ENCODE measurements at places on chromosomes 2 and 18.

GRCh38 chr18:59196161-59196725 is 23.7 kb upstream of the GRP start:
- DNase-seq: no peak
- H3K27ac ChIP-seq: no peak overlapping the region
- H3K4me1 ChIP-seq: peaks cover 2% of the 10 kb centered on the region
- peaks cover 13% of the 10 kb centered on the region for H3K27me3 ChIP-seq
- H3K36me3 ChIP-seq: no peaks in the 10 kb centered on the region

DNA sequence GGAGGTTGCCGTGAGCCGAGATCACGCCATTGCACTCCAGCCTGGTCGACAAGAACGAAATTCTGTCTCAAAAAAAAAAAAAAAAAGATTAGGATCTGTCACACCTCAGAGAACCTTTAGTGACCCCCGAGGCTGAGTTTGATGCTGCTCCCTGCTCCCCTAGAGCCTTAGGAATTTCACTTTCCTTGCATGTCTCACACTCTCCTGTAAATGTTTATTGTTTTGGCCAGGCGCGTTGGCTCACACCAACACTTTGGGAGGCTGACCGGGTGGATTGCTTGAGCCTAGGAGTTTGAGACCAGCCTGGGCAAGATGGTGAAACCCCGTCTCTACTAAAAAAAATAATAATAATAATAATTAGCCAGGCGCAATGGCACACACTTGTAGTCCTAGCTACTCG is 31.5 kb downstream of the SRSF7 start:
- H3K27me3 ChIP-seq: no peaks in the 10 kb centered on the region
- H3K27ac ChIP-seq: no peak overlapping the region
- no peak for DNase-seq
- no peak overlapping the region for H3K4me3 ChIP-seq
- H3K4me1 ChIP-seq: peaks cover 8% of the 10 kb centered on the region

- H3K4me1 ChIP-seq: no peaks in the 10 kb centered on the region
- DNase-seq: no peak
- no peak overlapping the region for H3K4me3 ChIP-seq
- no peak overlapping the region for H3K27ac ChIP-seq
These were observed 18.6 kb downstream of the ARL4C start for GRCh38 chr2:234478121-234478858.

- no peak overlapping the region for H3K4me3 ChIP-seq
- no peak overlapping the region for H3K27ac ChIP-seq
- H3K4me1 ChIP-seq: peaks cover 33% of the 10 kb centered on the region
- no peaks in the 10 kb centered on the region for H3K27me3 ChIP-seq
These were observed 67.9 kb upstream of the ST3GAL5 start for GRCh38 chr2:85956646-85957039.

DNA sequence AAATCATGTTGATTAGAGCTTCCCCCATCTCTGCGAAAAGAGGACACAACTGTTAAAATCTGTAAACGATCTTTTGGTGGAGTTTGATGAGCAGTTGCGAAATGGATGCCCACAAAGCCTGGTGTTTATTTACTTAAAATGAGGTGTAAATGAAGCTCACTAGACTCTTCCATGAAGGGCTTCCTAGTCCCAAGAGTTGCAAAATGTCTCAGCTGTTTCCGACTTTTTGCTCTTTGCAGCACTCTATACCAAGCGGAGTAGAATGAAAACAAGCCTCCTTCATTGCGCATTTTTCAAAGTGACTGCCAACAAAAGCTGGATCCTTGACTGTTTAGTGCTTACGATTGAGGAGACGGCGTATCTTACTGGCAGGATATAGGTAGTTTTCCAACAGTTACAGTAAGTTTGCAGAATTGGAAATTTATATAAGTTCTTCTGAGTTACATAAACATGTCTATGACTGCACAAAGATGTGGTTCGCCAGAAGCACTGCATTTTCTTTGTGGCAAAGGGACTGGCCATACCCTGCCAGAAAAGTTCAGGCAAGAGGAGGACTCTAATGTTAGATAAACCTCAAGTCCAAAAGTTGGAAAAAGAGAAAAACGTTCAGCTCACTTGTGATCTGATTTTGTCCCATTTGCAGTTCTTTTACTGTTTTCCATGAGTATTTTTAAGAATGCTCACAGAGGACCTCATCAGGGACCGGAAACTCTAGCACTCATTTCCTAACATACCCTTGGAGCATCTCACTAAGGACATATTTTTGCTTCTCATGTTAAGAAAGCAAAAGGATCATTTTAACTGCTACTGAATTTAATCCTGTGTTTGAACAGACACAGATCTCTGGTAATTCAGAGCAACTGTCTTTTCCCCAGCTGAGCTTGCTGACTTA is 42.7 kb downstream of the COLEC12 start:
- H3K27me3 ChIP-seq: peaks cover 8% of the 10 kb centered on the region
- DNase-seq: no peak
- H3K4me1 ChIP-seq: no peaks in the 10 kb centered on the region
- H3K36me3 ChIP-seq: no peaks in the 10 kb centered on the region
- H3K27ac ChIP-seq: no peak overlapping the region

GRCh38 chr2:30714811-30715709 is 92.2 kb downstream of the CAPN13 start:
- H3K4me1 ChIP-seq: peaks cover 23% of the 10 kb centered on the region
- H3K27me3 ChIP-seq: peaks cover 18% of the 10 kb centered on the region
- no peak overlapping the region for H3K27ac ChIP-seq
- DNase-seq: no peak
- H3K4me3 ChIP-seq: no peak overlapping the region
- H3K36me3 ChIP-seq: peaks cover 2% of the 10 kb centered on the region

GRCh38 chr2:33121416-33121815 is 174.7 kb downstream of the LTBP1 start:
- DNase-seq: no peak
- H3K27me3 ChIP-seq: no peaks in the 10 kb centered on the region
- peaks cover 2% of the 10 kb centered on the region for H3K4me1 ChIP-seq
- H3K36me3 ChIP-seq: no peaks in the 10 kb centered on the region

GRCh38 chr2:26500406-26500805 is 22.5 kb upstream of the OTOF start:
- H3K27me3 ChIP-seq: peaks cover 41% of the 10 kb centered on the region
- H3K4me1 ChIP-seq: peaks cover 10% of the 10 kb centered on the region
- H3K27ac ChIP-seq: no peak overlapping the region

All from progenitor cell of endocrine pancreas (in vitro differentiated cells).